ENCODE measurements at places on chromosomes 6 and 20.

- no peak for DNase-seq
Measured at GRCh38 chr6:11297376-11297729, 64.9 kb upstream of the NEDD9 start.

DNA sequence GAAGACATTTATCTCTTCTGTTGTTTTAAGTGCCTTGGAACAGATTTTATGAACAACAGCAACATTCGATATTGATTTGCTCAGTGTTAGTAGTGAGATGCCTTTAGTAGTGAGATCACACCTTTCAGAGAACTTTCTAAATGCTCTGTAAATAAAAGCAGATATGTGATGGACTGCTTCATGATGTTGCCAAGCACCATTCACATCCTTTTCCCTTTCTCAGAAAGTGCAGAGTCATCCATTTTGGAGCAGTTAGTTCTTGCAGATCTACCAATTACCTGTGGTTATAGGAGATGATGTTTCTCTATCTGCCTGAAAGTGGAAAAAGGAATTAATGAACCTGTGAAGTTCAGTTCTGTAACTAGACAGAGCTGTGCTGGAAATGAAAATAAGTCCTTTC is 27.0 kb downstream of the CBFA2T2 start:
- no peak for DNase-seq

GRCh38 chr6:32086661-32087573 is 22.2 kb downstream of the TNXB start:
- DNase-seq, result no peak

DNA sequence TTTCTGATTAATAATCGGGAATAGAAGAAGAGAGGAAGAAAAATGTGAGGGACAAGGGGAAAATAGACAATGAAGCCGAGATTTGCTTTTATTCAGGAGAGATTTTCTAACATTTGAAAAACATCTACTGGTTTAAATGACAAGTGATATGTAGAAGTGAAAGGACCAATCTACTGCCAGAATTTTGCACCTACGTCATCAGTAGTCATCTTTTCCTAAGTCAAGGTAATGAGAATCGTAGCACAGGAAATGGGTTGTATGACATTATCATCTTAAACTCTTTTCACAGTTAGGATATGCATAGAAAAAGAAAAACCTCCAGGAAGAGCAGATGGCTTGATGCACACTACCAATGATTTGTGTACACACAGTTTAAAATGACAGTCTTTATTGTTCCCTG is 45.3 kb upstream of the RAB32 start:
- no peak for DNase-seq

- DNase-seq, result no peak
Measured at GRCh38 chr20:8932192-8933165, 136.4 kb upstream of the PLCB4 start.

- no peak for DNase-seq
Measured at GRCh38 chr20:51434580-51435247, 107.8 kb downstream of the NFATC2 start.

GRCh38 chr6:31401403-31401802 is 2.0 kb upstream of the MICA start:
- no peak for DNase-seq

- no peak for DNase-seq
Measured at GRCh38 chr20:38751360-38751976, 3.2 kb downstream of the ACTR5 start.

GRCh38 chr6:106796781-106797180 is 167.4 kb downstream of the QRSL1 start:
- no peak for DNase-seq

DNA sequence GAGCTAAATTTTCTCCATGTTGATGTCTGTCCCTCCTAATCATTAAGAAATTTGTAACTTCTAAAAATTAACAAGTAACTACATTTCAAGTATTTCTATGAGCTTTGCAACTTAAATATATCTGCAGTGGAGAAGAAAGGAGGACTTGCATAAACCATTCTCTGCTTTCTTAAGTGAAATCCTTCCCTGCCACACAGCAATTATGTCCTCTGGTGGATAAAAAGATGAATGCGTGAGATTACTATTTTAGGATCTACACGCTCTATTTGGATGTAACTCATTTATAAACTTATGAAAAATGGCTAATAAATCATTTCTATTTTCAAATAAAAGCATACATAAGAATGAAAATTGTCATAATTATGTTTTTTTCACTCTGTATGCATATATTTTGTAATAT is 338.0 kb upstream of the PTCHD4 start:
- no peak for DNase-seq

DNA sequence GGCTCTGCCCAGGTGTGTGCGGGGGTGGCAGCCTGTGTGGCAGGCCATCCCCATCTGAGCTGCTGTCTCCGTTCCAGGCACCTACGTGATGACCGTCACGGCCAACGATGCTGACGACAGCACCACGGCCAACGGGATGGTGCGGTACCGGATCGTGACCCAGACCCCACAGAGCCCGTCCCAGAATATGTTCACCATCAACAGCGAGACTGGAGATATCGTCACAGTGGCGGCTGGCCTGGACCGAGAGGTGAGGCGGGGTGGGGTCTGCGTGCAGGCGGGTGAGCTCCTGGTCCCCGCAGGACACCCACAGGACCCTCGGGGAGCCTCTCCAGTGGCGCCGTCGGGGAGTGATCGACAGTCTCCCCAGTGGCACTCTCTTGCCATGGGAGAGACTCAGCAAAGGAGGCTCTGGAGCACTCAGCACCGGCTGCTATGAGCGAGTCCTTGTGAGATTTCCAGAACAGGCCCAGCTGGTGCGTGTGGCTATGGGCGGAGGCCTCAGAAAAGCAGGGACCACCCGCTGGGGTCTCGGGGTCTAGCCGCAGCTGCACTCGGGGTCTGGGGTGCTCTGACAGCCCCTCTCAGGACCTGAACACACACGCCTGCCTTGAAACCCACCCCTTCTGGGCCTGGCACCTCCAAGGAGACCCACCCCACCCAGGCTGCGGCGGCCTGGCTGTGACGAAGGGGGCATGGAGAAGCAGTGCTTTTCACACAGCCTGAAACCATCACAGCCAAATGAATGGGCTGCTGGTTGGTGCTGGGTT is 191.8 kb downstream of the TAF4 start:
- DNase-seq, result no peak

GRCh38 chr6:90406957-90407356 is 110.3 kb upstream of the BACH2 start:
- DNase-seq, result no peak

- peak; percentile 41 for DNase-seq
Measured at GRCh38 chr6:37209461-37210205, 39.7 kb downstream of the PIM1 start.

DNA sequence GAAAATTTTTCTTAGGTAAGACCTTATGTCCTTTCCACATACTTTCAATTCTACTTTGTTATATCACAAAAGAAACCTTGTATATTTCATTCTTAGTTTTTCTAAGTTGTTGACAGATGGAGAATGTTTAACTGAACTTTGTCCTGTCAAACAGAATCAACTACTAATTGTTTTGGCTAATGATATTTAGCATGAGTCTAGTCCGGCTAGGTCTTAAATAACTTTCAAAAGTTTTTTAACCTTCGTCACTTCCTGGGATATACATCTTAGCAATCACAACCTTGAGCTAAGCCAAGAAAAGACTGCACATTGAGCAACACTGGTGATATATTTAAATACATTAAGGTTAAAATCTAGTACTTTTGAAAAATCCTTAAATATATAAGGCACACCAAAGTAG is 62.9 kb upstream of the RUNX2 start:
- no peak for DNase-seq

DNA sequence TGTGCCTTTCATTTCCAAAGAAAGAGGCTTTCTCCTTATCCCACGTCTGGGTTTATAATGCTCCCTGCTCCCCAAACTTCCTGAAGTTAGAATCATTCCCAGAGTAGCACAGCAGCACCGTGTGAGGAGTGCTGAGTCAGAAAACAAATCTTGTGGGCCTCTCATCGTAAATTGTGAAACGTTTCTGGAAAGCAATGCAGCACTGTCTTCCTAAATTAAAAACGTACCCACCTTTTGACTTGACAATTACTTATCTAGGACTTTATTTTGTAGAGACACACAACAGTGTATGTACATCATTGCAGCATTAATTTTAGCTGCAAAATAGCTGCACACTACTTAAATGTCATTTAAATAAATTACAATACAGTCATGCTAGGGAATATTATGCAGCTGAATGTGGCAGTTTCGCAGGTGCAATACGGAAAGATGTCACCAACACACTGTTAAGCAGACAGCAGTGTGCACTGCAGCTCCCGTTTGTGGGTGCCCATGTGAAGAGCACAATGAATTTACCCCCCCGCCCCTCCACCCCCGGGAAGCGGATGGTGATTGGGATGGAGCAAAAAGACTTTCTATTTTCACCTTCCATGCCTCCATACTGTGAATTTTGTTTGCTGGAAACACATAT is 30.8 kb downstream of the RRBP1 start:
- no peak for DNase-seq

GRCh38 chr20:54650052-54650719 is 174.8 kb downstream of the DOK5 start:
- DNase-seq, result no peak

Data from T-helper 22 cell (primary cell).